NCI-H1436 (cell line): ENCODE measurements at places on chromosomes 5 and 9.

GRCh38 chr5:157562111-157562581, 13.4 kb downstream of the ADAM19 start:
- DNase-seq = no peak

- DNase-seq = no peak
Measured at GRCh38 chr5:116272281-116272941, 187.6 kb downstream of the COMMD10 start.

DNA sequence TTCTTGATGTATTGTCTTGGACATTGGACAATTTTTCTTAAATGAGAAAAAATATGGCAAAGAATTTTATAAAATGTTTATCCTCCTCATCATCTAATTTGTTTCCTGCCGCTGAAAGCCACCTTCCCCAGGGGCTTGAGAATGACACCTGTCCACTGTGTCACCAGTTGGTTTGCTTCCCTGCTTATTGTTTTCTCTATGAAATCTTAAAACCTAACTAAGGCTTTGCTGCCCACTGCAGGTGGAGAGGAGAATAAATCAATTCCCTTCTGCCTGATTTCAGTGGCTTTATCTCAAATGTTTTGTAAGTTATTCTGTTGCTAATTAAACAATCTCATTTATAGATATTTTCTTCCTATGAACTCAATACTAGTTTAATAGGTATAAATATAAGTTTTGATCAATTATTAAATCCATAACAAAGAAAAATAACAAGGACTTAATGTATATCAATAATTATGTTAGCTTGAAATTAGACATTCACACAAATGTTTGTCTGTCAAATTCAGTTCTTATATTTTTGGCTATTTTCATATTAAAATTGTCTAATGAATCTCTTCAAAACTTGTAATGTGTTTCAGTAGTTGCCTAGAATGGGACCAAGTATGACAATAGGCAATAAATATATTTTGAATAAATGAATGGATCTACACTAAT, 822.5 kb downstream of the PTPRD start:
- peak; percentile 86 for DNase-seq

- no peak for DNase-seq
Measured at GRCh38 chr5:30401479-30402058, 791.9 kb upstream of the CDH6 start.
